ENCODE measurements at places on chromosomes 13 and 19. TPM values are rescaled to one million over a fixed set of nuclear protein-coding genes. Genes with fewer than 3 reads are reported as not detected.

Gene PLEKHF1
- 15.6 TPM for total RNA-seq

Gene REX1BD
- 81.5 TPM for total RNA-seq

GRCh38 chr13:20903164-20903475 is 574 bp upstream of the XPO4 start:
- H3K4me1 ChIP-seq: peaks cover 16% of the 10 kb centered on the region
- no peaks in the 10 kb centered on the region for H3K27me3 ChIP-seq
- no peak for DNase-seq
- peak overlapping the region; percentile 95 for H3K27ac ChIP-seq
- H3K4me3 ChIP-seq: peak overlapping the region; percentile 92

DNA sequence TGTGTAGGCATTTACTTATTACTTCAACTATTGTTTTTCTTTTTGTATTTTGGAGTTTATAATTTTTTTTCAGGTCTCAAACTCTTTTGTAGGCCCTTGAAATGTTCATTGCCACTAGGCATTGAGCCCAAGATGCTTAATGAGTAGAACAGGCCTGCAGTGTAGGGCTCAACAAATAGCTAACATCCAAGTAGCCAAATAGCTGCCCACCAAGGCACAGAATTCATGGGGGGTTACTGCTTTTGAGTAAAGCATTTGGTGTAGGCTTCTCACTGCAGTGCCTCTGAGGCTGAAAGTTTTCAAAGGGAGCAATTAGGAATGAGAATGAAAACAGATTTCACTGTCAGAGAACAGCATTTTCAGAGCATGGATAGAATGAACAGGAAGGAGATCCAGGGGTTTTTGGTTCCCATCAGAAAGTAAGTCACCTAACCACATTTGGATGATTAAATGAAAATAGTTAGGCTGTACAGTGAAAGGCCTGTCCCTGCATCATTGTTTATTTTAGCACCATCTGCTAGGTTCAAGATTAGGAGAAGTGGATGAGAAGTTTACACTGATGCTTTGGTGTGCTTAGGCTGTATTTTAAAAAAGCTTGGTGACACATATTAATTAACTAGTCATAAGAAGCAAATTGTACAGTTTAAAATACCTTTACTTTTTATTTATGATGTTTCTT is 61.0 kb downstream of the EDNRB start:
- no peak for DNase-seq
- no peak overlapping the region for H3K4me3 ChIP-seq
- no peaks in the 10 kb centered on the region for H3K4me1 ChIP-seq
- no peaks in the 10 kb centered on the region for H3K36me3 ChIP-seq
- H3K27ac ChIP-seq: no peak overlapping the region
- peaks cover 8% of the 10 kb centered on the region for H3K27me3 ChIP-seq

- H3K27ac ChIP-seq: no peak overlapping the region
- peaks cover 25% of the 10 kb centered on the region for H3K4me1 ChIP-seq
- H3K27me3 ChIP-seq: peaks cover 8% of the 10 kb centered on the region
- H3K4me3 ChIP-seq: no peak overlapping the region
These were observed 45.4 kb upstream of the POMP start for GRCh38 chr13:28613562-28613961.

DNA sequence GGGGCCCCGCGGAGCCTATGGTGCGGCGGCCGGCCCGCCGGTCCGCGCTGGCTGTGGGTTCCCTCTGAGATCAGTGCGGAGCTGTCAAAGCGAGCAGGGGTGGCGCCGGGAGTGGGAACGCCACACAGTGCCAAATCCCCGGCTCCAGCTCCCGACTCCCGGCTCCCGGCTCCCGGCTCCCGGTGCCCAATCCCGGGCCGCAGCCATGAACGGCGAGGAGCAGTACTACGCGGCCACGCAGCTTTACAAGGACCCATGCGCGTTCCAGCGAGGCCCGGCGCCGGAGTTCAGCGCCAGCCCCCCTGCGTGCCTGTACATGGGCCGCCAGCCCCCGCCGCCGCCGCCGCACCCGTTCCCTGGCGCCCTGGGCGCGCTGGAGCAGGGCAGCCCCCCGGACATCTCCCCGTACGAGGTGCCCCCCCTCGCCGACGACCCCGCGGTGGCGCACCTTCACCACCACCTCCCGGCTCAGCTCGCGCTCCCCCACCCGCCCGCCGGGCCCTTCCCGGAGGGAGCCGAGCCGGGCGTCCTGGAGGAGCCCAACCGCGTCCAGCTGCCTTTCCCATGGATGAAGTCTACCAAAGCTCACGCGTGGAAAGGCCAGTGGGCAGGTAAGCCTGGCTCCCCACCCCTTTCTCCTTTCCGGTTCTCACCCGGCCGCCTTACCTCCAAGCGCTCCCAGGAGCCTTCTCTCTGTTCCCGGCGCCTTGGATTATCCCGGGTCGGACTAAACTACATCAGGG is at the start of gene PDX1:
Gene PDX1 (plus strand): TSS at position 67 of the 743 bp plus-strand sequence. CDS start 139 bp downstream, at position 206.
- DNase-seq: no peak
- peaks cover 6% of the 10 kb centered on the region for H3K36me3 ChIP-seq

Gene ZNF556
- not detected for total RNA-seq

Gene AP1M2
- not detected for total RNA-seq

Gene CNFN
- not detected for total RNA-seq

GRCh38 chr19:44908836-44909261 is 3.3 kb downstream of the APOE start:
- peaks cover 18% of the 10 kb centered on the region for H3K27me3 ChIP-seq
- no peak overlapping the region for H3K27ac ChIP-seq
- H3K36me3 ChIP-seq: no peaks in the 10 kb centered on the region
- no peak for DNase-seq

- H3K27me3 ChIP-seq: peaks cover 3% of the 10 kb centered on the region
- no peak for DNase-seq
- H3K4me1 ChIP-seq: peaks cover 4% of the 10 kb centered on the region
- no peak overlapping the region for H3K27ac ChIP-seq
- H3K36me3 ChIP-seq: no peaks in the 10 kb centered on the region
These were observed 4.4 kb upstream of the FAM187B start for GRCh38 chr19:35232912-35233311.

DNA sequence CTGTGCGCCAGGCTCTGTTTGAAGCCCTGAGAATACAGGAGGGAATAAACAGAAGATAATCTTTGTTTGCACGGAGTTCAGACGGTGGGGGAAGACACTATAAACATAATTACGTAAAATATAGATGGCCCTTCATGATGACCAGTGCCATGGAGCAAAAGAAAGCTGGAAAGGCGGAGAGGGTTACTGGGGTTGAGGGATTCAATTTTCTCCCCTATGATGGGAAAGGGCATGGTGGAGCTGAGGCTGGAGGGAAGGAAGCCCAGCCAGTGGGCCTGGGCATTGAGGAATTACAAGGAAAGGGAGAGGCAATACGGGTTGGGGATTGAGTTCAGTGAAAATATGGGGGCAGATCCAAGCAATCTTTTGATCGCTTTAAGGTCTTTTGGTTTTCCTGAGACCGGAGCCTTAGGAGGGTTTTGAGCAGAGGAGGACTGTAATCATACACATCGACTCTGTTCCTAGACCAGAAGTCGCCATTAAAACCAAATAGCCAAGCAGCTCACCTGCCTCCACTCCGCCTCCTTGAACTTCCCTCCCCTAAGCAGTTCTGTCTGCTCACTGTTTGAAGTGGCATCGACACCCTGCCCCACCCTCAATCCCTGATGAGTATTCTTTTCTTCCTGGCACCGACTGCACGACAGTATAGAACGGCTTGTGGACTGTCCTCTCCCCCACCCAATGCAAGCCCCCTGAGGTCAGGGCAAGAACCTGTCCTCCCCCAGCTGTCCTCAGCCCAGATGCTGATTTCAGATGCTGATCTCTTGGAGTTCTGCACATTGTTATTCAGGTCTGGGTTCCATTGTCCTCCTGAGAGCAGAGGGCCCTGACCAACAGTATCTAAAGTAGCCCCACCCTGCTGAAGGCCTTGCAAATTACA is 813 bp upstream of the ZNF296 start:
- no peaks in the 10 kb centered on the region for H3K27me3 ChIP-seq
- H3K4me1 ChIP-seq: peaks cover 29% of the 10 kb centered on the region
- peaks cover 7% of the 10 kb centered on the region for H3K36me3 ChIP-seq
- peak overlapping the region; percentile 98 for H3K27ac ChIP-seq
- peak overlapping the region; percentile 83 for H3K4me3 ChIP-seq
- no peak for DNase-seq

- no peaks in the 10 kb centered on the region for H3K36me3 ChIP-seq
- no peak overlapping the region for H3K27ac ChIP-seq
- H3K27me3 ChIP-seq: peaks cover 20% of the 10 kb centered on the region
- no peak for DNase-seq
These were observed 16.9 kb upstream of the UBE2S start for GRCh38 chr19:55424518-55424917.

Gene SLC5A5
- total RNA-seq: 0.57 TPM

Gene C13orf42
- total RNA-seq: not detected

GRCh38 chr19:55196803-55197202 is 12.5 kb downstream of the PTPRH start:
- H3K27ac ChIP-seq: no peak overlapping the region
- no peaks in the 10 kb centered on the region for H3K4me1 ChIP-seq
- no peak for DNase-seq
